ENCODE measurements at places on chromosomes 4 and X.
A peak's percentile ranks its signal among the peaks of the same experiment; 100 is the strongest.

GRCh38 chr4:2008671-2008920, 178 bp downstream of the NELFA start:
- no peak for DNase-seq

GRCh38 chr4:97786306-97786920, 356.9 kb downstream of the STPG2 start:
- no peak for DNase-seq

DNA sequence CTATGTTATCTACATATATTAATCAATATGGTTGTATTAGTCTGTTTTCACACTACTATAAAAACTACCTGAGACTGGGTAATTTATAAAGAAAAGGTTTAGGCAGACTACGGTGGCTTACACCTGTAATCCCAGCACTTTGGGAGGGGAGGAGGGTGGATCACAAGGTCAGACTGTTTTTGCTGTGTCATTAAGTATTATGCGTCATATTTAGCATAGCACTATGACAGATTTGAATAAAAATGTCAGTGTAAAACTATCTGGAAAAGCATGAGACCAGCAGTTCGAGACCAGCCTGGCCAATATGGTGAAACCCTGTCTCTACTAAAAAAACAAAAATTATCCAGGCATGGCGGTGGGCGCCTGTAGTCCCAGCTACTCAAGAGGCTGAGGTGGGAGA, 209.7 kb upstream of the ARHGAP24 start:
- no peak for DNase-seq

DNA sequence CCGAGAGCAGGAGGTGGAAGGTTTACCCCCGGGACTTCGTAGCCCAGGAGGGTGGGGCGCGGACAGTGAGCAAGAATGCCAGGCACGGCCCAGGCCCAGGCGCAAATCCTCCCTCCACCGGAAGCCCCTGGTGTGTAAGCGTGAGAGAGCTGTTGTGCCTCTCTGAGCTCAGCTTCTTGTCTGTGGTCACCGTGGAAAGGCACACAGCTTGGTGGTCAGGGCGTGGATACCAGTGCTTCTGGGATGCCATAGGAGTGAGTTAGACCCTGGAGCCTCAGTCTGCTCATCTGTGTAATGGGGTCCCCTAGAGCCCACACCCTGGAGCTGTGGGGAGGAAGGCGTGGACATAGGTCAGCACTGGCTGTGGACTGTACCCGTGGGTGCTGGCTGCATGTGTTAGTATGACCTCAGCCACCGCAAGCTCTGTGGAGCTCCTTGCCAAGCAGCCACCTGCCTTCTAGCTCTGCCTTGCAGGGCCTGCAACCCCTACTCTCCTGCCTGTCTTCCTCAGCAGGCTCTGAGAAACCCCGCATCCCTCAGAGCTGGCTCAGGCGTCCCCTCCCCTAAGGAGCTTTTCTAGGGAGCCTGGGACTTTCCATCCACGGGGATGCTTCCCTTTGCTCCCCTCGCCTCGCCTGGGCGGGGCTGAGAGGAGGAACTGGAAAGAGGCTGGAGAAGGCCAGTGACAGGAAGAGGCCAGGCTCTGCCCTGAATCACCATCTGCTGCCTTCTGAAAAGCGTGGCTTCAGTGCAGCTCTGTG, 28.0 kb upstream of the AFAP1 start:
- peak; percentile 55 for DNase-seq

DNA sequence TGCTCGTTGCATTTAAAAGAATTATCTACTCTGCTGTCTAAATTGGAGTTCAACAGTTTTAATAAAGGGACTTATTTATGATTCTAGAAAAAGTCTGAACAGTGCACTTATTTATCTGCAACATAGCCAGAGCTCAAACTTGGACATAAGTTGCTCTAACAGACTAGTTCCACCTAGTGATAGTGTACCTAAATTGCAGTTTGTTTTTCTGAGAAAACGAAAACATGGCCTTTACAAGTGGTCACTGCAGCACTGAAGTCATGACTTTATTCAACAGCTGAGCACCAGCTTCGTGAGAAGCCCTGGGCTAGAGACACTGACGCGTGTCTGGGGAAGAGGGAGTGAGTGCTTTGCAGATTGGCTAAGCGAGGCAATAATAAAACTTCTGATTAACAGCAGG, 77.3 kb upstream of the IGSF1 start:
- DNase-seq, result no peak

- DNase-seq, result no peak
Measured at GRCh38 chr4:56360071-56360470, 27.2 kb downstream of the AASDH start.

DNA sequence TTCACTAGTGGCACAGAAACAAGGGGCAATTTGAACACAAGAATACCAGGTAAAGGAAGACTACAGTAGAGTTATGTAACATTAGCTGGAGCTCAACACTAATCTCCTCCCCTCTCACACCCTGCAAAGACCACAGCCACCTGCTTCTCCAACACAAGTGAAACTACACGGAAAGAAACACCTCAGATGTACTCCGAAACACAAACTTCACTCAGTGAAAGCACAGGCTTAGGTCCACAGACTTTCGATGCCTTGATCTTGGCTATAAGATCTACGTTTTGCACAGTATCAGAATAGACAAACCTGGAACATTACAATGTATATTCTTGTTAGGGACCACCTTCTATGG, 7.6 kb downstream of the ACSL1 start:
- no peak for DNase-seq

- DNase-seq, result no peak
Measured at GRCh38 chr4:67256388-67257043, 288.8 kb downstream of the CENPC start.

DNA sequence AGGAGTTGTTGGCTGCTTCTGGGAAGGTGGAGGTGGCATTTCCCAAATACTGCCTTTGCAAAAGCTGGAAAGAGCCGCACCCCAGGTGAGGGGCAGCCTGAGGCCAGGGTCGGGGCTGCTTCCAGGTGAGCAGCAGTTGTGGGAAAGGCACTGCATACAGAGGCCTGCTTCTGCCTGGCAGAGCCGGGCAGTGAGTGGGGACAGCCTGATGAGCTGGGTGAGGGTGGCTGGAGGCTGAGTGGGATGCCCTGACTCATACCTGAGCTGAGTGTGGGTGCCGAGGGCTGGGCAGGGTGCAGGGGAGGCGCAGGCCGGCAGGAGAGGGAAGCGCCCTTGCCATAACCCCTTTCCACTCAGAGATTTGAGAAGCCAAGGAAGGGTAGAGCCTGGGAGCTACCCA, 6.5 kb upstream of the PSAPL1 start:
- peak; percentile 5 for DNase-seq

DNA sequence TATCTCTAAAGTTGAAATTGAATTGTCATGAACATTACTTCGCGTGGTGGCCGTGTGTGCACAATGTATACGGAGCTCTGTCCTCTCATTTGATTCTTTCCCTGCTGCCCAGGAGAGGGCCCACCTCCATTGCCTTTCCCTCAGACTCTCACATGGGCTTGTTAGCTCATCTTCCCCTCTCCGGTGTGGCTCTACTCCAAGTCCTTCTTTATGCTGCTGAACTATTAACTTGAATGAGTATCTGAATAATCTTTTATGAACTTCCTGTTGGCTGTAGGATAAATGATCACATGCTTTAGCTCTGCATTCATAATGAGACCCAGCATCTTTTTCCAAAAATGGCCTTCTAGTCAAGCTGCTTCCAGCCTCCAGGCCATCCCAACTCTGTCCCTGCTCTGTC, 68.8 kb upstream of the CLNK start:
- DNase-seq, result no peak

GRCh38 chrX:50471390-50471789, 765 bp upstream of the DGKK start:
- DNase-seq, result no peak

DNA sequence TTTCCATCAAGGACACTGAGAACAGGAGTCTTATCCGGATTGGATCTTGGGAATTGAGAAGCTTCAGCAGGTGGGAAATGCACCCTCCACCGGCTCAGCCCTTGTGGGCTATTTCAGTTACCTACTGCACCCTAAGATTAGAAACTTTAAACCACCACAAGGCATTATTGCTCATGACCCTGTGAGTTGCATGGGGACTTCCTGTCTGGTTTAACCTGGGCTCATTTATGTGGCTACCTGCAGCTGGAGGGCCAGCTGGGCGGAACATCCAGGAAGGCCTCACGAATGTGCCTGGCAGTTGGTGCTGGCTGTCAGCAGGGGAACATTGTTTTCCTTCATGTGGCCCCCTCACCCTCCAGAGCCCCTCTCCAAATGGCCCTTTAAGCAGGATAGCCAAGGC, 164.1 kb downstream of the DEFB131A start:
- no peak for DNase-seq

DNA sequence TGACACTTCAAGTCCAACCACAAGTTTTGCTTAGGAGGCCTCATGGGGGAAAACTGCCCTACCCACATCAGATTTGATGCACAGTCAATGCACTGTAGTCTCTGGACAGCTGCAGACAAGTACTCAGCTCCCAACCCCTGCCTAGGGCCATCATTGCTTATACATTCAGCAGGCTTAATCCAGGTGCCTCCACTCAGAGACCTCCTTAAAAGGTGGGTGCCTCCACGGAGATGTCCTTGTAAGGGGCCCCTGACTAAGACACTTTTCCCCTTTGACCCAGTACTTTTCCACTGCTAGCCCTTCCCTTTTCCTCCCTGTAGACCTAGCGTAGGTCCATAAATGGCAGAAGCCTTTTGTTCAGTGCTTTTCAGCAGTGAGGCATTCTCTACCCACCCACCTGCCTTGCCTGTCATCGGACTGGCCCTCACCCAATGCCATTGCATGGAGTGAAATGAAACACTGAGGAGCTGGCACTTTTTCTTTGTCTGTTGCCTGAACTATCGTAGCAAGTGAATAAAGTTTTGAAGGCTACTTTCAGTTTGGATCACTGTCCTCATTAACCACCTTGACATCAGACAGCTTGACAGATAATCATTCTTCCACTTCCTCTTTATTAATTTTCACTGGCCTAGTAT, 23.8 kb upstream of the PLK4 start:
- DNase-seq, result no peak

DNA sequence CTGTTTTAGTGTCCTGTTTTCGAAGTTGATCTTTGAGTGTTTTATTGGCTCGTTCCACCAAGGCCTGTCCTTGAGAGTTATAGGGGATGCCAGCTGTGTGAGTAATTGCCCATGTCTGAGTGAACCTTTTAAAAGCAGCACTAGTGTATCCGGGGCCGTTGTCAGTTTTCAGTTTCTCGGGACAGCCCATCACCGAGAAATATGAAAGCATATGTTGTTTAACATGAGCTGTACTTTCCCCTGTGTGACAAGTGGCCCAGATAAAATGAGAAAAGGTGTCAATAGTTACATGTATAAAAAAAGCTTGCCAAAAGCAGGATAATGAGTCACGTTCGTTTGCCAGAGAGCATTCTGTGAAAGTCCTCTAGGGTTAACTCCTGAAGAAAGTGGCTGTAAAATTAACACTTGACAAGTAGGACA, 48.6 kb upstream of the RASSF6 start:
- no peak for DNase-seq

GRCh38 chrX:53223068-53223693, 1.8 kb downstream of the KDM5C start:
- no peak for DNase-seq

- no peak for DNase-seq
Measured at GRCh38 chr4:167555338-167556022, 321.2 kb upstream of the SPOCK3 start.

DNA sequence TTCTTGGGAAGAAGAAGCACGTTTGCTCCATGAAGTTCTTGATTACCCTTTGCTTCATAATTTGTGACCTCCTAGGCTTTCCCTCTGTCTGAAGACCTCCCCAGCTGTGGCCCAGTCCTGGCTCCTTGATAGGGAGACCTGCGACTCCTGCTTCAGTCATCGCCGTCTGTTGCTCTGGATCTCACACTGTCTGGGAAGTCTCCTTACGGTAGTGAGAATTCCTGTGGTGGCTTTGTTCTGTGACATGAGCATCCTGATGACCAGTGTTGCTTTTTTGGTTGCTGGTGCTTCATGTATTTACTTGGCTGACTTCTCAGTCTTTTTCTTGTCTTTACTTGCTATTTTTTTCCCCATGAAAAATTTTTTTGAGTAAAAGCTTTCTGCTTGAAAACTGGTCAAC, 44.2 kb downstream of the JADE1 start:
- DNase-seq, result no peak

DNA sequence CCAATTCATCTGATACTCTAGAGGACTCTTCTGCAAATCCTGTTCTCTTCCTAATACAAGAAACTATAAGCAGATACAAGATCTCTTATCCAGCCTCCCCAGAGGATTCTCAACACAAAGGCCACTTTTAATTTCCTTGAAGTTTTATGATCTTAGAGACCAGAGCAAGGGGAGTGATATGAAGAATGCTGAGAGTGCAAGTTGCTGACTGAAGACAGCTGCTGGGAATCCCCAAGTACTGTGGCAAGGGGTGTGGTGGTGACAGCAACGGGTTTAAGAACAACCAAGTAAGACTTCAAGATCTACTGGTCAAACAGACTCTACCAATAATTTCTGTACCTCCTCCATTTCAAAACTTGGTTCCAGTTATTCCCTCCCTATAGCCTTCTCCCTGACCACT, 7.0 kb downstream of the AMMECR1 start:
- no peak for DNase-seq

- no peak for DNase-seq
Measured at GRCh38 chr4:185039508-185040273, 21.4 kb downstream of the HELT start.

DNA sequence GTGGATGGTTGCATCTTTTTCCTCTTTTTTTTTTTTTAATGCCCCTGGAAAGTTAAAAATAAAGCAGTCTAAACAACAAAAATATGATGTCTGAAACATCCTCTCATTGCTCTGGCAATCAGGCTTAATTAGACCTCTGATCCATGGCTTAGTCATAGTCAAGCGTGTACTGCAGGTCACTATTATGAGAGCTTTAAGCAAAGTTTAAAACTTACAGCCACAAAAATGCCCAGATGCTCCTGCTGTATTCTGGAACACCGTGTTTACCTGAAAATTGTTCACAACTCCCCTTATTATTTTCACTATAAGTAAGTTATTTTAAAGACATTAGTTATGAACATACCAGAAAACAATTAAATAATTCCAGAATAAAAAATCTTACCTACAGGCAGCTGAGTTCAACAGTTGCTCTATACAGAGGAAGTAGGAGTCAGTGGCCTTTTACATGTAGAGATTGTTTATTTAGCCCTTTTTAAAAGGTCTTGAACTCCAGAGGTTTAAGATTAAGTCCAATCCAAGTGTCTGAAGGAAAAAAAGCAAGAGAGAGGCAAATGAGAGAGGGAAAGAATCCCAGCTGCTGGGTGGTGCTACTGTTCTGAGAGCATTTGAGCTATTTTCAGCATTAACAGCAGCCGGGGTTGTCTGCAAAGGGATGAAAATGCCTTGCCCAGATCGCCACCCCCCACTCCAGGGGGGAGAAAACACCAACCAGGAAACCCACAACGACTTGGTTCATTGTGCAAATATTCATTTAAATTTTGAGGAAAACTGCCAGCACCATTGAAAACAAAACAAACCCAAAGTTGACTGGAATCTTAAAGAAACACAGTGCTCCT, 36.9 kb downstream of the SORBS2 start:
- DNase-seq, result no peak

- no peak for DNase-seq
Measured at GRCh38 chr4:122218762-122219161, 66.6 kb downstream of the BLTP1 start.

All from left ventricle myocardium superior (tissue), 1 donor.